ENCODE measurements at places on chromosomes 3 and 15.

DNA sequence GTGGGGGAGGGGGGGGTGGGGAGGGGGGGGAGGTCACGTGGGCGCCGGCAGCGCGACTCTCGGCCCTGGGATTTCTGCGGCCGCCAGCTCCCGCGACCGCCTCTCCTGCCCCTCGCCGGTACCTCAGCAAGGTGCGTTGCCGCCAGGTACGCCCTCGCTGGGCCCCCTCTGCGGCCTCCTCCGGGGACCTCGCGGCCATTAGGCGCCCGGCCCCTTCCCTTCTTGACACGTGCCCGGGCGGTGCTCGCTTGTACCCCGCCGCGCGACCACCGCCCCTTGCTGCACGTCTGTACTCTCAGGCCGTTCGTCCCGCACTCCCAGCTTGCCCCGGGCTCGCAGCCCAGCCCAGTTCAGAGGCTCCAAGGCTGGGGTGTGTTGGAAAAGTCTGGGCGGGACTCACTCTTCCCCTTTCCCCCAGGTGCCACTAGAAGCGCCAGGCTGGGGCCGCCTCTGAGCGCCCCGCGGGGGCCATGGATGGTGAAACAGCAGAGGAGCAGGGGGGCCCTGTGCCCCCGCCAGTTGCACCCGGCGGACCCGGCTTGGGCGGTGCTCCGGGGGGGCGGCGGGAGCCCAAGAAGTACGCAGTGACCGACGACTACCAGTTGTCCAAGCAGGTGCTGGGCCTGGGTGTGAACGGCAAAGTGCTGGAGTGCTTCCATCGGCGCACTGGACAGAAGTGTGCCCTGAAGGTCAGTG, at the start of gene MAPKAPK3:
Gene MAPKAPK3, plus strand, starts transcription at position 56 of the 696 bp plus-strand sequence. Its CDS starts 415 bp downstream, at position 471.
- peaks cover 4% of the 10 kb centered on the region for H3K36me3 ChIP-seq
- peak; percentile 90 for DNase-seq
- peak within 1 kb of the TSS; percentile 98 for H3K4me3 ChIP-seq
- no peaks in the 10 kb centered on the region for H3K27me3 ChIP-seq
- peaks cover 47% of the 10 kb centered on the region for H3K4me1 ChIP-seq

- no peaks in the 10 kb centered on the region for H3K36me3 ChIP-seq
- peak within 1 kb of the TSS; percentile 70 for H3K27ac ChIP-seq
- H3K4me3 ChIP-seq = peak within 1 kb of the TSS; percentile 79
- H3K27me3 ChIP-seq = no peaks in the 10 kb centered on the region
- DNase-seq = peak; percentile 93
Observed at GRCh38 chr3:171809861-171810628, at the start of gene PLD1. PLD1 (minus strand) TSS chr3:171810483; CDS start chr3:171738051, 72,432 bp downstream.

- H3K36me3 ChIP-seq = no peaks in the 10 kb centered on the region
- no peak for DNase-seq
- H3K27ac ChIP-seq = no peak overlapping the region
- no peaks in the 10 kb centered on the region for H3K4me1 ChIP-seq
- no peaks in the 10 kb centered on the region for H3K27me3 ChIP-seq
Observed at GRCh38 chr15:31905054-31905453, 125.3 kb upstream of the CHRNA7 start.

GRCh38 chr3:177279118-177279815, 82.0 kb upstream of the TBL1XR1 start:
- no peaks in the 10 kb centered on the region for H3K27me3 ChIP-seq
- H3K27ac ChIP-seq = no peak overlapping the region
- H3K4me3 ChIP-seq = no peak overlapping the region
- no peaks in the 10 kb centered on the region for H3K36me3 ChIP-seq
- DNase-seq = no peak

GRCh38 chr3:110562621-110563020, 509.0 kb upstream of the NECTIN3 start:
- H3K27me3 ChIP-seq = no peaks in the 10 kb centered on the region
- no peaks in the 10 kb centered on the region for H3K4me1 ChIP-seq
- DNase-seq = no peak
- H3K4me3 ChIP-seq = no peak overlapping the region

All from psoas muscle (tissue), 8 donors.